Inflammatory macrophage treated with lipopolysaccharide for 4 hours (primary cell): ENCODE measurements at places on chromosomes 5 and 9.
A peak's percentile ranks its signal among the peaks of the same experiment; 100 is the strongest.

GRCh38 chr5:60841361-60841760, 2.7 kb downstream of the ELOVL7 start:
- DNase-seq, result no peak

- DNase-seq, result no peak
Measured at GRCh38 chr9:95373069-95373681, 55.7 kb upstream of the FANCC start.

DNA sequence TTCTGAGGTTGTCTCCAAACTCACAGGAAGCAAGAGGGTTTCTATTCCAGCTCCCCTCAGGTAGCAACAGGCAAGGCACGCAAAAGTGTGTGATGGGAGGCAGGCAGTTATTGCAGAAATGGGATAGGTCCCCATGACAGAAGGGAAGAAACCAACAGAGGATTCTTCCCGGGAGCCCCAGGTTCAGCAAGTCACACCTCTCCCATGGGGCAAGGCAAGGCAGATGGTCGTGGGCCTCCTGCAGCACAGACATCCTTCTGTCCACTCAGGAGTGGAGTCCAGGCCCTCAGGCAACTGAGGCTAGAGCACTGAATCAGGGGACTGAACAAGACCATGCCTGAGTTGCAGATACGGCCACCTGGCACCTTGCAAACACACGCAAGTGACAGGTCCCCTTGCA, 424.9 kb upstream of the IRX4 start:
- no peak for DNase-seq

DNA sequence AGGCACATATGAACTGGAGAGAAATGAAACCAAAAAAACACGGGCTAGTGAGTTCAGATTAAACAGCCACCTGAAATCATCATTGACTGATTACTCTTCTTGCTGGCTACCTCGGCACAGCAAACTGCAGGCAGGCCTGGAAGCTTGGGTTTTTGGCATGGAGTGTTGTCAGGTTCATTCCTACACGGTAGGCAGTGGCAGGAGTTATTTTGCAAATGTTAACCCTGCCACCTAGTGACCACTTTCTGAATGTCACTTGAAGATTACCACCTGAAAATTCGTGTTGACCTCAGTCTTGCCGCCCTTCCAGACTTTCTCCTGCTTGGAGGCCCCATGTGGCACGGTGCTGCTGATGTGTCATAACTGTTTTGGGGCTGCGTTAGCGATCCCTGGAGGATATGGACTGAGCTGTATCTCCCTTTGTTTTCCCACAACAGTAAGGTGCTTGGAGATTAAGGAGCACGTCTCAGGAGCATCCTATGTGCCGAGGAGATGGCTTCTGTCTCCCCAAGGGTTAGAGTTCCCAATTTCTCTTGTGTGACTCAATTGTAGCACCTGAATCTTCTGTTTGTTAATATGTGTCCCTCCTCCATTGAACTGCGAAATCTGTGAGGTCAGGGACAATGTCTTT, 12.7 kb upstream of the CD180 start:
- peak; percentile 67 for DNase-seq

GRCh38 chr9:123807251-123807650, 122.7 kb downstream of the DENND1A start:
- DNase-seq, result no peak

GRCh38 chr5:14187157-14187556, 44.0 kb downstream of the TRIO start:
- DNase-seq, result no peak

DNA sequence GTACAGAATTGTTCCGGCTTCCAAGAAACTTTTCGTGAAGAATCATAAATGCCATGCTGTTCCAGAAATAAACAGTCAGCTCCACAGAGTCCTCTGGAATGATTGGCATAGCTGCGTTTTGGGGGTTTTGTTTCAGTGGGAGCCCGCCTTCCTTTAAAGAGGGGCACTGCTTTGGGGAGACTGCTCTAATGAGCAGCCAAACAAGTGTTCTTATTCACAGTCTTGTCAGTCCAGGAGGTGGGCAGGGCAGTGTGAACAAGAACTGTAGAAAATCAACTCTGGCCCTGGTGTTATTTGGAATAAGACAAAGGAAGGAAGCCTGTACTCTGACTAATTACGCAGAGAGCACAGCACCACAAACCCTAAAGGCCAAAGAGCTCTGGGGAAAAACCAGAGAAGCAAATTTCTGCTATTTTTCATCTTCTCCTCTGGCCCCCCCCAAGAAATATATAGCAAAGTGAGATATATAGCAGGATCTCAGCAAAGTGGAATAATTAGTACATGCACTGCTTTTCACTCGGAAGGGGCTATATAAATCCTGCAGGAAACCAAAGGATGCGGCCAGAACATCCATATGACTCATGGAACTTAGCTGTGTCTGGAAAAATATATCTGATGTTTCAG, 92.9 kb downstream of the GLDC start:
- DNase-seq, result no peak

- DNase-seq, result no peak
Measured at GRCh38 chr5:61535828-61536227, 203.8 kb downstream of the ZSWIM6 start.

GRCh38 chr9:110452227-110452801, 114.7 kb upstream of the TXNDC8 start:
- DNase-seq, result peak; percentile 6

- no peak for DNase-seq
Measured at GRCh38 chr5:7190712-7191250, 205.2 kb upstream of the ADCY2 start.

DNA sequence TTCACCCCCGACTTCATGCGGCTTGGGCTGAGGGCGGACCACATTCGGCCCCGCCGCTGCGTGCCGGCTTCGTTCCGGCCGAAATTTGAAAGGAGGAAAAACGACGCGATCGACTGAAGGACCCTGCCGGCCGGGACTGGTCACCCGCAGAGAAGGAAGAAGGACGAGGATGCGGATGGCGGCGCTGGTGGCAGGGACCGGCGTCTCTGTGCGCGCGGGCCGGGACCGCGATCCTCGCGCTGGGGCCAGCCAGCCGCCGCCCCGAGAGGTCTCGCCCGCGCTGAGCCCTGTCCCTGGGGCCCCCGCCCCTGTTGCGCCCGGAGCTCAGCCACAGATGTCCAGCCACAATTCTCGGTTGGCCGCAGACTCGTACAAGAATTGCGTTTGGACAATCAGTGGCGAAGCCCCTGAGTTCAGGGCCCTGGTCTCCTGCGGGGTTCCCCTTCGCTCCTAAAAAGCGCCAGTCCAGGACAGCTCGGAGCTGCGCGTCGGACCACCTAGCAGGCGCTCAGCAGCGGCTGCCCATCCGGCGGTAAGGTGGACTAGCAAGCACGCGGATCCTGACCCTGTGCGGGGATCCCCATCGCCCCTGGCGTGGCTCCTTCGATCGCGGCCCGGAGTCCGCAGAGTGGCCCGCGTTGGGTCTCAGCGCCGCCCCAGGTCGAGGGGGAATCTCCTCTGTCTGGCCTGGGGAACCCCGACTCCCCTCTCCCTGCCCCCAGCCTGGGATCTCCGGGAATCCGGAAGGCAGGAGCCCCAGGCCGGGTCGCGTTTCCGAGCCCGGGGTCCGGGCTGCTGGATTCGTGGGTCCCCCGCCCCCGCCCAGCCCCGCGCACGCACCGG, 21.3 kb downstream of the URM1 start:
- DNase-seq, result no peak

DNA sequence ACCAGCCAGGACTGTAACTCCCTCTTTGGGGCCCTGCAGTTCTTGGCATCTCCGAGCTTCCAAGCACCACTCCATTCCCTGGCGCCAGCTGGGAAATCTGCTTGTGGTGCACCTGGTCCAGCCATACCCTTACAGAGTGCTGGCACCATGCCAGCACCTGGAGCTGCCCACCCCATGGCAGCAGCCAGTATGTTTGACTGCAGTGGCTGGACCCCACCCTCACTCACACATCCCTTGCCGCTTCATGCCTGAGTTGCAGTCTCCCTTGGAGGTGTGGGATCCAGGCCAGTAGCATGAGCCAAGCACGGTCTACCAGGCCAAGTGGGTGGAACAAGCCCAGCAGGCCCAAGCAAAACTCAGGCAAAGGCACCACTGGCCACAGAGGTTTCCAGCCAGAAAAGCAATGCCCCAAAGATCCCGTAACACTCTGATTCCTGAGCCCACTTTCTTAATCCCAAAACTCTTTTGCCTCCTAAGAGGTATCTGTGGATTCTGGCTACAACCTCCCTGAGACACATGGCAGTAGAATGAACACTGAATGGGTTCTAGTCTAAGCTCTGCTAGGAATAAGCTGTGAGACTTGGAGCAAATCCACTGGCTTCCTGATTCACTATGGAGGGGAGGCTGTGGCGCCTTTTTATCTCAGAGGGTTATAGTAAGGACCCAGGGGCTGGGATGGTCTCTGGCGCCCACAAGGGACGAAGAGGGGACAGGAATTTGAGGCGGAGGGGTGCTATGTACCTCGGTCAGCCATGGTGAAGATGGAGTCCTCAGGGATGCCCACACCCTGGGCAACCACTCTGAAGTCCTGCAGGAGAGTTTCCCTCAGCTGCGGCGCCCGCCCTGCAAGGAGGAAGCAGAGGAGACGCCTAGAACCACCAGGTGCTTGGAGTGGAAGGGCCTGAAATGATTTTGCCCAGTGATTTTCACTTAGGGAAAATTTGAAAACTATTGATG, 5.6 kb downstream of the AMBP start:
- DNase-seq, result no peak

- DNase-seq, result no peak
Measured at GRCh38 chr9:132126680-132127236, 35.1 kb upstream of the NTNG2 start.

GRCh38 chr5:2910401-2911175, 159.1 kb upstream of the IRX2 start:
- no peak for DNase-seq

GRCh38 chr5:83306572-83307241, 164.8 kb upstream of the VCAN start:
- DNase-seq, result peak; percentile 99

GRCh38 chr9:136777359-136777758, 13.0 kb upstream of the LCN15 start:
- DNase-seq, result no peak

- DNase-seq, result no peak
Measured at GRCh38 chr5:150639377-150639692, 1.1 kb upstream of the SYNPO start.

- DNase-seq, result no peak
Measured at GRCh38 chr5:113242481-113243348, 192.1 kb downstream of the TSSK1B start.

DNA sequence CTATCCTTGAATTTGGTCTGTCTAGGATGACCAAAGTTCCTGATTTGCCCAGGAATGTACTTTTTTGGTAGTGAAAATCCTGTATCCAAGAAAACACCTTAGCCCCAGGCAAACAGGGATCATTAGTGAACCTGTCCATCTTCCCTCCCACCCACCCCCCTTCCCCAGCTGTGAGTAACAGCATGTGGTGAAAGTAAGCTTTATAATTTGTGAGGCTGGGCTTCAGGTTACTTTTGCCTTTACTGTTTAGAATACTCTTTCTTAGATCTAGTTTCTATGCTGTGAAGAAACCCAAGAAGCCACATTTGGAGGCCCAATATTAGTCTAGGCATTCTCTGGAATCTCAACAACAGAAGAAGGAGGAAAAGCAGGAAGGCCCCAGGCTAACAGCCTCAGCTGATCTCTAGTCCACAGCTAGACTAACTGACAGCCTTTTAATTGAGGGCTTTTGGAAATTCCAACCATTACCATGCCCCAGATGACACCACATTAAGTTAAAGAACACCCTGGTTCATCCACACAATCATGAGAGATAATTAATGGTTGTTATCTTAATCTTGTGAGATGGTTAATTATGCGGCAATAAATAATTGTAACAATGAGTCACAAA, 703.0 kb upstream of the NUDT12 start:
- DNase-seq, result no peak

DNA sequence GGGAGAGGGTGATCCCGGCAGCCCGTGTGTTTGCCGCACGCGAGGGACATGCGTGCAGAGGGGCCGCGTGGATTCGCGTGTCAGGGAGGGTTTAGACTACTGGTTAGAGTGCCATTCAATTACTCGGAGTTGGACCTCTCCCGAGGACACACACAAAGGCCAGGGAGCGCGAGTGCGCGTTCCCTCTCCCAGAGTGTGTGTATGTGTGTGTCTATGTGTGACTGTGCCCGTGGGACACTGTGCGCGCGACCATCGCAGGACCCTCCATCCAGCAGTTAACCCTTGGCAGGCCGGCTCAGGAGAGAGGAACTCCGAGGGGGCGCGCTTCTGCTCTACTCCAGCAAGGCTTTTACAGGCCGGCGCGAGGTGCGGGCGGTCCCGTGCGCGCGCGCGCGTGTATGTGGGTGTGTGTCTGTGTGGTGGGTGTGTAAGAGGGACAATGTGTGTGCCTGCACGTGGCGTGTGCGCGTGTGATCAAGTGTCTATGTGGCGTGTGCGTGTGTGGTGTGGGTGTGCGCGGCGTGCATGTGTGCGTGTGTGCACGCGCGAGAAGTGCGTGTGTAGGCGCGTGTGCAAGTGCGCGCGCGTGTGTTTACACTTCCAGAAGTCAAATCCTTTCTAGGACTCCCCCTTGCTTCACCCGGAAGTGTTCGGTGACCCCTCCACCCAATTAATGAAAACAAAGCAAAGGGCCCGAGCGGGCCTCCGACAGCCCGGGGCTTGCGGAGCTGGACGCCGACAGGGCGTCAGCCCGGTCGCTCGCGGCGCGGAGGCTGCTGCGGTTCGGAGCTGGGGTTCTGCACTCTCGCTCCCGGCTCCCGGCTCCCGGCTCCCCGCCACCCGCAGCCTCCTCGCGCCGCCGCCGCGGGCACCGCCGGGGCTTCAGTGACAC, 75.3 kb upstream of the TBCA start:
- peak; percentile 11 for DNase-seq

GRCh38 chr5:77285251-77285841, 74.9 kb downstream of the PDE8B start:
- DNase-seq, result no peak

- peak; percentile 28 for DNase-seq
Measured at GRCh38 chr9:120696551-120697230, 17.6 kb downstream of the MEGF9 start.

DNA sequence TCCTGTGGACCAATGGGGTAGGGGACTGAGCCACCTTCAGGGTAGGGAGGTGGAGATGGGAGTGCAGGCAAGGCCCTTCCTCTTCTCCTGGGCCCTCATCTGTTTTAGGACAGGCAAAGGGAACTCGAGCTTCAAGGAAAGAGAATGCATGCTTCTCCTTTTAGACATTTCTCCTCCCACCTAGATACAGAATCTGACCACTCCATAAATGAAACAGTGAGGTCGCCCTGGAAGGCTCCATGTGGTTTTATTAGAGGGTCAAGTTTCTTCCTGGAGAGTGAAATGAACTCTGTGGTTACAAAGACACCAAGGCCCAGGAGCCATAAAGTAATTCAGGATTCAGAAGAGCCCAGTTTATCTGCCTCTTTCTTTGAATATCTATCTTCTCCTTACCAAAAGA, 14.9 kb downstream of the LHFPL2 start:
- DNase-seq, result peak; percentile 27

- DNase-seq, result no peak
Measured at GRCh38 chr9:83154087-83154736, 91.3 kb upstream of the RASEF start.

- no peak for DNase-seq
Measured at GRCh38 chr5:143882520-143882919, 70.6 kb downstream of the HMHB1 start.

GRCh38 chr9:2992427-2992826, 148.5 kb upstream of the PUM3 start:
- DNase-seq, result no peak

GRCh38 chr5:7717691-7718090, 133.2 kb downstream of the CFAP90 start:
- DNase-seq, result no peak
